ENCODE measurements at places on chromosomes 7 and 10.

DNA sequence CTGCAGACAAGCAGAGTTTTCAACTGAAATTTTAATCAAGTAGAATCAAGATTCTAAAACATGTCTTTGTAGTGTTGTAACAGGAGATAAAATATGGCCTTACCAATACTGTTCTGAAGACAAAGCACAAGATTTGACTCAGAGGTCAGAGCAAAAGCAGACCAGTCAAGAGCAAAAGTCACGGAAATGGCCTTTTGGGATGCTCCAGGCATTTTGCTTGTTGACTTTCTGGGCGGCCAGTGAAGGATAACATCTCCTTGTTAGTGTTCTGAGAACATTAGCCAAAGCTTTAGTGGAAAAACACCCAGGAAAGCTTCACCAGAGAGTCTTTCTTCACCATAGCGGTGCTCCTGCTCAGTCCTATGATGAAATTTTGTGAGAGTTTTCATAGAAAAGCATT is 590.6 kb downstream of the ARL4A start:
- no peak for DNase-seq

DNA sequence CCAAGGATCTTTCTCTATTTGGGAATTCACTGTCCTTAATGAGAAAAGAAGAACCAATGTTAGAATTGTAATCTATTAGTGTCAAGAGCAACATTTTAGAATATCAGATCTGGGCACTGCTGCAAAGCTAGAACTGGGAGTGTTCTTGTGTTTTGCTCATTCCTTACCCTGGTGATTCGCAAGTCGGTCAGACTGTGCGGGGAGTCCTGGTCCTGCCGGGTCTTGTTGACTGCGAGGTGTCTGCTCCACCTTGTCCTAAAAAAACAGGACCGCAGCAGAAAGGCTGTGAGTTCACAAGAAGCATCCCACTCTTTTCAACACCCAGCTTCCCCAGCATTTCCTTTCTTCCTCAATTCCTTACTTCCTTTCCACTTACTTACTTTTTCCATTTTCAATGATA is 79.0 kb downstream of the GRB10 start:
- DNase-seq: no peak

DNA sequence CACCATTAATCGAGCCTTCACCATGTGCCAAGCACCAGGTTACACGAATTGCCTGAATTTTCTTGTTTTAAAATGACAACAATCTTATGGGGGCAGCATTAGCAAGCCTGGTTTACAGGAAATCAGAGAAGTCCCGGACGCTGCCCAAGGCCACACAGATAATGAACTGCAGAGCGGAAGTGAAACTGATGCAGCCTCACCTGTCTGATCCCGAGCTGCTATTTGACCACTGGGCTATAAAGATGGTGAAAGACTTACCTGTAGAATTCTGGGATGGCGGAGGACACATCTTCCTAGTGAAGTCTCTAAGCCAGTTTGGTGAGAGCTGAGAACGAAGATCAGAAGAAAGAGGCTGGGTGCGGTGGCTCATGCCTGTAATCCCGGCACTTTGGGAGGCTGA is 21.7 kb upstream of the GALNTL5 start:
- no peak for DNase-seq

DNA sequence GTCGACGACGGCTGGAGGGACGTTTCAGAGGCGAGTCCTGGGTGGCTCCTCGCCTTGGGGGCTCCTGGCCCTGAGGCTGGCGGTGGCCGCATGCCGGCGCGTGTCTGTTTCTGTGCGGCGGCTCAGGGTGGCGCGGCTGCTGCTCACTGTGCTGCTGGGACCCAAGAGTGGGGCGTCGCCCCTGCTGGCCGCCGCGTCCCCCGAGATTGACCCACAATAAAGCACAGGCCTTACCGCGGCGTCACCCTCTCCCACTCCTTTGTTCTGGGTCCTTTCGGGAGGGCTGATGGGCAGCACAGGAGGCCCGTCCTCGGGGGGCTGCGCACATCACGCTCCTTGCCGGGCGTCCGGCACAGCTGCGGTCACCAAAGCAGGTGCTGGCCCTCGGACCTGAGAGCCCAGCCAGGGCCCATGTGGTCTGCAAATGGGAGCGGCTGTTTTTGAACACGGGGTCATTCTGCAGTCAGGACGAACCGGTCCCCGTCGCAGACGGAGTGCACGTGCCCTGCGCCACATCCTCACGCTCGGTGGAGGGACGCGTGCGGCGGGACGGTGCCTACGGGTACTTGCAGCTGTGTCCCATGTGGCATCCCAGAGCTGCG is 19.2 kb downstream of the GET4 start:
- no peak for DNase-seq

DNA sequence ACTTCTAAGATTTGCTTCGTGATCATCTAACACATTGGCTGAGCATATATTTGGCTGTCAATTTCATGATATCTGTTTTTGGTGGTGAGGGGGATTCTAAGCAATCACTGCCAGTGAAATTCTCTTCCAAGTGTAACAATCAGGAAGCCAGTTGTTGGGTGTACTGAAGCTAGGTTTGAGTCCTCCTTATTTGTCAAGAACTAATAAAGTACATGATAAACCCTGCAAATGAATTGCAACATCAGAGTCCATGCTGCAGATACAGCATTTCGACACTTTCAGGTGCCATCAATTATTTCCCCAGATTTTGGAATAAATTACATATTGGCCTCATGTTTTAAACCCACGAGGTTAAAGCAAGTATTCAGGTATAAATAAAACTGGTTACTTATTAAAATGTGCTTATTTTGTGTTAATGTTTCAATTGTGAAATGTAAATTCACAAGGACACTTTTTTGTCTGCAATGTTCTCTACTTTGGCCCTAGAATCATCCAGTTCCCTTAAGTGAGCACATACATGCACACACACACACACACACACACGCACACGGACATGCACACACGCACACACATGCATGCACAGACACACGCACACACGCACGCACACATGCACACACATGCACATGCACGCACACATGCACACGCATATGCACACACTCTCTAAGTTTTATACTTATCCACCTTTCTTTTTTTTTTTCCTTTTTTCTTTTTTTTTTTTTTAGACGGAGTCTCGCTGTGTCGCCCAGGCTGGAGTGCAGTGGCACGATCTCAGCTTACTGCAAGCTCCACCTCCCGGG is 510.2 kb upstream of the KLF6 start:
- DNase-seq: no peak

DNA sequence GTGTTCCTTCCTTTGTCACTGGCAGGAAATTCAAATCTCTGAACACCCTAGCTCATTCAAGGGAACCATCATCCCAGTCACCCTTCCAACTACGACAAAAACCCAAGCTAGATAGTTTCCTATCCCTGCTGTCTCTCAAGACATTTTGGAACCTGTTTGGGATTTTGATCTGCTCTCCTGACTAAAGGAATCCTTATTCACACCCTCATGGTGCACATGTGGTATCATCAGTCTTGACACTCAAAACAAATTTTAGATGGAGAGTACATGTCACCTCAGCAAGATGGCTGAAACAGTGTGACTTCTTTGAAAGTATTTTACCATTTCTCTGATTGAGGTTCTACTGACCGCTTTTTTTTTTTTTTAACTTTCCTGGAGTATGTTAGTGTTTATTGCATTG is 234.3 kb upstream of the TMEM229A start:
- no peak for DNase-seq

GRCh38 chr10:29346296-29347001 is 57.6 kb downstream of the LYZL1 start:
- DNase-seq: no peak

GRCh38 chr10:118027397-118027796 is 19.3 kb downstream of the RAB11FIP2 start:
- no peak for DNase-seq

DNA sequence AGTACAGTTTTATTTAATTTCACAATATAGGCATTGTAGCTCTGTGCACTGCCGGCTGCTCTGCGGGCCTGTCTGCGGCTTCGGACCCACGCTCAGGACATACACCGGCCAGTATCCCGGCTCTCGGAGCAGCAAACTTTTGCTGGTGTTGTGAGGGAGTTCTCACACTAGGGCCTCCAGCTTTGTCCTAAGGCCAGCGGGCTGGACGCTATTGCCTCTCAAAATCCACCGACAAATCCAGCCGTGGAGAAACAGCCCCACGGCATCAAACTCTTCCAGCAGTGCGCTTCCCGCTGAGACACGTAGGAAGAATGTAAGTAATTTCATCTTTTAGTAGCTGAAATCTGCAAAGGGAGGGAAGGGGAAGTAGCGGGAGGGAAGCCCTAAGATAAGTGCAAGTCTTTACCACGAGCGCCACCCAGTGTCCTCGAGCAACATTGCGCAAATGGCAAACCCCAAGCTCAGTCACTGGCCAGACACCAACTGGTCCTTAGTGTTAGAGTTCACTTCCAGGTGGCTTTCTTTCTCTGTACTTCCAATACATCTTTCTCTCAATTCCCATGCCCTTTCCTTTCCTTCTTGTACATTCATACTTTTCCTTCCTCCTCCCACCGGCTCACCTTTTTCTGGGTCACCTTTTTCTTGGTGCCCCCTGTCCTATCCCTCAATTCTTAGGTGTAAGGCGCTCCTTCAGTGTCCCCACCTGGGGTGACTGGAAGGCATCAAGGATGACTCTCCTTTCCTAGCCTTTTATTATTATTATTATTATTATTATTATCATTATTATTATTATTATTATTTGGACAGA is 3.0 kb upstream of the DLX5 start:
- DNase-seq: peak; percentile 73

GRCh38 chr10:69218831-69219230 is 1.3 kb upstream of the HKDC1 start:
- no peak for DNase-seq

- DNase-seq: no peak
Observed at GRCh38 chr10:84088626-84089025, 50.7 kb upstream of the GHITM start.

GRCh38 chr10:72733989-72734388 is 42.0 kb downstream of the MCU start:
- DNase-seq: no peak

GRCh38 chr10:123102673-123103072 is 33.1 kb upstream of the HMX3 start:
- DNase-seq: no peak

DNA sequence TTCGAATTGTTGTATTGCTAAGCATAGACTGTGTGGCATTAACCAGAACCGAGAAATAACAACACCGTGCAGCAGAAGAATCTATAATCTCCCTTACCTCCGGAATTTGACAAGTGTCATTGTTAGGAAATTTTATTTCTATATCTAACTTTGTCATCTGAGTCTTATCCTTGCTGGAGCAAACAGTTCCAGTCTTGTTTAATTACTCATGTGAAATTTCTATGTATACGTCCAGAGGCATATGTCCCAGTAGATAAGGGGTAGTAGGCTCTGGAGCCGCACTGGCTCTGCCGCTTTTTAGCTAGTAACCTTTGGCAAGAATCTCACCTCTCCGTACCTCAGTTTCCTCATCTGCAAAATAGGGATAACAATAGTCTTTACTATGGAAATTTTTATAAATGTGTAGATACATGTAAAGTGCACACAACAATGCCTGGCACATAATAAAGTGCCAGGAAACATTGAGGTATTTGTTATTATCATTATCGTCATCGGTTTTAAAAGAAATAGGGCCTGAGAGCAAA is 228.6 kb downstream of the VTI1A start:
- DNase-seq: no peak

GRCh38 chr7:28701731-28702130 is 256.4 kb downstream of the TRIL start:
- DNase-seq: no peak

DNA sequence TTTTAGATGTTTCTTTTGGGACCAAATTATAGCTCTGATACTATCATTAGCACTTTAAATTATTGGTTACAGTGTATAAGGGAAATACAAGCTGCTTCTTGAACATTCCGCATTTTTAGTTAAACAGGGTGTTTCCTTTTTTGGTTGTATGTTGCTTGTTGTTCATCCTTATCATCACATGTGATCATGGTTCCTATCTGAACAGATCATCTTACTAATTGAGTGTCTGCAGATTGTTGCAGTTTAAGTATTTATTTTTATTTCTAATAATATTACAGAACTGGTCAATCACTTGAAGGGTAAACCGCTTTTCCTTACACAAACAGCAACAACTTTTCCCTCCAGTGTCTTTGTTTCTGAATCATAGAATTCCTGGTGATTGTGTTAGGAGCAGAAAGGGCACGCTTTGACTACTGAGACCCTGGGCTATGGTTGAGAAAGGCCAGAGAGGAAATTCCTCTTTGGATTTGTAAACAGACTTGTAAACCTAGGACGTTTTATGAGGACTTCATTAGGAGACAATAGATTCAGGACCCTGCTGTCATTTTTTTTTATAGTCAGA is 37.2 kb downstream of the CHN2 start:
- no peak for DNase-seq

GRCh38 chr10:124025660-124026588 is 67.5 kb downstream of the CHST15 start:
- no peak for DNase-seq

GRCh38 chr10:127840884-127841283 is 51.9 kb downstream of the CLRN3 start:
- no peak for DNase-seq

- peak; percentile 49 for DNase-seq
Observed at GRCh38 chr10:96987842-96988175, 155.7 kb downstream of the LCOR start.

GRCh38 chr10:132030898-132031463 is 34.8 kb upstream of the JAKMIP3 start:
- DNase-seq: no peak

- no peak for DNase-seq
Observed at GRCh38 chr7:9264395-9264794, 831.0 kb downstream of the NXPH1 start.

DNA sequence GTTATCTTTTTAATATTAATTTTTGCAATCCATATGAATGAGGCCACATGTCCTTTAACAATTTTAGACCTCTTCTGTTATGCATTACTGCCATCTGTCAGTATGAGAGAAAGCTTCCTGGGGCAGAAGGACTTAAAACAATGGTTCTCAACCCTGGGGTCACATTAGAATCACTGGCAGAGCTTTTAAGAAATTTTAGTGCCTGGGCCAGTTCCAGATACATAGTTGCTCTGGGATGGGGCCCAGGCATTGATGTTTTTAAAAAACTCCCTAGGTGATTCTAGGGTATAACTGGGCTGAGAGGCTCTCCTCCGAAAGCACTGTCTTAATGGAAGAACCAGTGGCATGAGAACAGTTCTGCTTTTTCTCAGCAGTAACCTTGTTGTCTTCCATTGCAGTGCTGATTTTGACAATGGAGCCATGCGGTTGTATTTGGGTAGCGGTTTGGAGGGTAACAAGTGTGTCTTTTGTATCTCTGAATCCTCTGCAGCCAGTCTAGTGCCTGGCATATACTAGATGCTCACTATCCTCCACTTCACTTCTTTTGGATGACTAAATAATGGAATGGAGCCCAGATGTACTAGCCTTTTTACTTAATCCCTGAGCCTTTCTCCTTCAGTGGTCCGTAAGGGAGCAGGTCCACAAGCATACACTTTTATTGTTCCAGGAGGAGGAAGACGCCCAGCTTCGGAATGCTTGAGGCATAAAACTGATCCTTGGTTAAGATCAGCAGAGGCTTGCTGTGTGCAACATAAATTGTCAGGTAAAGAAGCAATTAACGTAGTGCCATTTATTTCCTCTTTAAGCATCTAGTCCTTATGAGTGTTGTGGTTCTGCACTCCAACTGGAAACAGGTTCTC is 227.1 kb downstream of the AUTS2 start:
- no peak for DNase-seq
